ENCODE measurements at places on chromosomes 2 and 18. TPM values are rescaled to one million over a fixed set of nuclear protein-coding genes. Genes with fewer than 3 reads are reported as not detected.

UBXN4 gene
- total RNA-seq: 112 TPM

ABCG8 gene
- not detected for total RNA-seq

OR6B2 gene
- total RNA-seq: not detected

ZEB2 gene
- 40.4 TPM for total RNA-seq

SCG2 gene
- total RNA-seq: 0.12 TPM

CLEC4F gene
- total RNA-seq: not detected

SLC11A1 gene
- total RNA-seq: 0.18 TPM

CD8A gene
- 686 TPM for total RNA-seq

CDH7 gene
- not detected for total RNA-seq

IL1RL1 gene
- 0.09 TPM for total RNA-seq

MYCN gene
- total RNA-seq: not detected

WDSUB1 gene
- 4.8 TPM for total RNA-seq

TNFRSF11A gene
- total RNA-seq: 9.7 TPM

CNGA3 gene
- not detected for total RNA-seq

LAMA1 gene
- not detected for total RNA-seq

GLI2 gene
- total RNA-seq: 0.28 TPM

INHA gene
- total RNA-seq: not detected

UPP2 gene
- not detected for total RNA-seq

FBXO36 gene
- 0.54 TPM for total RNA-seq

HOXD11 gene
- not detected for total RNA-seq

ASB18 gene
- total RNA-seq: not detected

ITGB6 gene
- total RNA-seq: not detected

PARD3B gene
- 0.16 TPM for total RNA-seq
